ENCODE measurements at places on chromosomes 16 and 17. TPM values are rescaled to one million over a fixed set of nuclear protein-coding genes. Genes with fewer than 3 reads are reported as not detected.

Gene BEAN1
- 8.8 TPM for polyA plus RNA-seq

Gene NXPH3
- 7.9 TPM for polyA plus RNA-seq

Gene KRTAP4-5
- not detected for polyA plus RNA-seq

Gene MYCBPAP
- 0.46 TPM for polyA plus RNA-seq

GRCh38 chr16:22624800-22625533, 114.3 kb downstream of the NPIPB5 start:
- no peaks in the 10 kb centered on the region for H3K36me3 ChIP-seq
- no peak overlapping the region for H3K27ac ChIP-seq
- DNase-seq, result no peak
- no peak overlapping the region for H3K4me3 ChIP-seq
- H3K27me3 ChIP-seq, result no peaks in the 10 kb centered on the region
- H3K4me1 ChIP-seq, result no peaks in the 10 kb centered on the region

Measured in heart left ventricle (tissue), 16 donors.